ENCODE measurements at places on chromosomes 13 and 19.

DNA sequence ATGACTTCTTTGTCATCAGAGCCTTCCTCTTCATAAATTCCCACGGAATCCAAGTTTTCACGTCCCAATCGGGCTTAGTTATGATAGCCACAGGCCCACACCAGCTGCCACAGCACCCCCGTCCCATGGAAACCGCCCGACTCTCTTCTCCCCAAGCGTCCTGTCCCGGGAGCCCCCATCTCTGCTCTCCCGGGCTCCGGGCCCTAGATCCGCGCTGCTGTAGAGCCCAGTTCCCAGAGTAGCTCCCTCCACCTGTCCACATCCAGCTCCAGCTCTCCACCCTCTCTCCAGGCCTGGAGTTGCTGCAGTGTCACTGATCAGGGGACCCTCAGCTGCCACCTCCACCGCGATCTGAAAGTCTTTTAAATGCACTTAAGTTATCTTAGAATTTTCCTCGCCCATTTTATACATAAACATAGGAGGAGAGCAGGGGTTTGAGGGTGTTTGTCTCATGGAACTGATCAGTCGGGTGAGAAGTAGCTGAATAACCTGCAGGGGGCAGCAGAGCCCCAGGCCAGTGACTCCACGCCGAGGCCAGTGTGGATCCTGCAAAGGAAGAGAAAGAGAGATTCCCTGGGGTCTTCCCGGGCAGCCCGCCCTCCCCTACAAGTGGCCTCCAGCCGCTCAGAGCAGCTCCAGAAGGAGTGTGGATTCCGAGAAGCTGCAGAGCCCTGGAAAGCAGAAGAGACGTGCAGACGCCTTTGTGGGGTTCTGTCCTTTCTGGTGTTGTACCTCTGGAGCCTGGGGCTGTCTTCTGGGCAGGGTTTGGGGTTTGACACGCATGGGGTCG lies 1.1 kb upstream of the ZNF763 start:
- no peak for DNase-seq

DNA sequence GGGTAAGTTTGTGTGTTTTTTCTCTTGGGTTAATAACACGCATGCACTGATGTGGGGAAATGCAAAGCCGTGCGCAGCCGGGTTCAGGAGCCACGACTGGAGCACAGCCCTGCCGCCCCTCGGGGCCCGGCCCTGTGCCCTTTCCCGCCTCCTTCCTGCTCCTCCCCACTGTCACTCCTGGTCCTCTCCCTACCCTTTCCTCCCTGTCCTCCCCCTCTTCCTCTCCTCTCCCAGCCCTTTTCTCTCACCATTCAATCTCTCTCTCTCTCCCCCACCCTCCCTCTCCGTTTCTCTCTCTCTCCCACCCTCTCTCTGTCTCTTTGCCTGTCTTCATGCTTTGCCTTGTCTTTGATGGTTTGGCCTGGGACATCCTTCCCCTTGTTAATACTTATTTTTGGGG lies 27.2 kb downstream of the PLEKHJ1 start:
- DNase-seq, result no peak

- no peak for DNase-seq
Measured at GRCh38 chr13:54606944-54607343, 1578.3 kb downstream of the OLFM4 start.

DNA sequence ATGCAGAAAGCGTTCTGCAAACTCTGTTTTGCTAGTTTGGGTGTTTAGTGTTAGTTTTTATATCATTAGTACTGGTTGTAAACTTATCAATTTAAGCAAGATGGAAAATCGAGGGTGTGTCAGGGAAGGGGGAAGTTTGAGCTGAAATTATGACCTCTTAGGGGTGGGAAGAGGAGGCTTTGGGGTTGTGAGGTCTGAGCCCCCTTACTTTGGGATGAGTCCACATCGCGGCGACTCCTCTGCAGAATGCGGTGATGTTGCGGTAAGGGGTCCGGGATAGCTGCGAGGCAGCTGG lies 743 bp upstream of the NDUFS7 start:
- DNase-seq, result no peak

DNA sequence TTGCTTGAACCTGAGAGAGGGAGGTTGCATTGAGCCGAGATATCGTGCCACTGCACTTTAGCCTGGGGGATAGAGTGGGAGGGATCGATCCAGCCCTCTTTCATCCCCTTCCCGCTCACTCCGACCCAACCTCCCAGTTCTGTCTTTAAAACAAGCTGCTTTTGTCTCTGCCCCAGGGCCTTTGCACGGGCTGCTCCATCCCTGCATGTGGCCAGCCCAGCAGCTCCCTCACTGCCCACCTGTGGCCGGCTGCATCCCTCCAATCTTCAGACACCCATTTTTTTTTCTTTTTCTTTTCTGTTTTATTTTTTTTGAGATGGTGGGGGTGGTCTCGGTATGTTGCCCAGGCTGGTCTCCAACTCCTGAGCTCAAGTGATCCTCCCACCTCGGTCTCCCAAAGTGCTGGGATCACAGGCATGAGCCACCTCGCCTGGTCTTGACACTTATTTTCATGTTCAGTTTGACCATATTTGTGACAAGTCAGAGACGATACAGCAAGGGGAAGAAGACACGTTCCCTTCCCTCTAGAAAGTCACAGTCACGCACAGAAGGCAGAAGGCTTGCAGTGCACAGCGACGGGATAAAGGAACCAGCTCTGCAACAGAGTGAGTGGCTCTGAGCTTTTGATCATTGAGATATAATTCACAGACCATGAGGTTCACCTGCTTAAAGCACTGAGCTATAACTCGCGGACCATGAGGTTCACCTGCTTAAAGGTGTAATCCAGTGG lies 31.8 kb downstream of the EFNA2 start:
- DNase-seq, result no peak

GRCh38 chr13:105709181-105709580 lies 826.3 kb downstream of the EFNB2 start:
- DNase-seq, result no peak

DNA sequence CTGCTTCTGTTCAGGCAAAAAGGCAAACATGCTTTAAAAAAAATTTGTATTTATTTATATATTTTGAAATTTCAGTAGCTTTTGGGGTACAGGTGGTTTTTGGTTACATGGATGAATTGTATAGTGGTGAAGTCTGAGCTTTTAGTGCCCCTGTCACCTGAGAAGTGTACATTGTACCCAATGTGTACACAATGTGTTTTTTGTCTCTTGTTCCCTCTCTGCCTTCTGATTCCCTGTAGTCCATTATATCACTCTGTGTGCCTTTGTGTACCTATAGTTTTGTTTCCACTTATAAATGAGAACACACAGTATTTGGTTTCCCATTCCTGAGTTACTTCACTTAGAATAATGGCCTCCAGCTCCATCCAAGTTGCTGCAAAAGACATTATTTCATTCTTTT lies 77.4 kb downstream of the PDS5B start:
- DNase-seq, result no peak

DNA sequence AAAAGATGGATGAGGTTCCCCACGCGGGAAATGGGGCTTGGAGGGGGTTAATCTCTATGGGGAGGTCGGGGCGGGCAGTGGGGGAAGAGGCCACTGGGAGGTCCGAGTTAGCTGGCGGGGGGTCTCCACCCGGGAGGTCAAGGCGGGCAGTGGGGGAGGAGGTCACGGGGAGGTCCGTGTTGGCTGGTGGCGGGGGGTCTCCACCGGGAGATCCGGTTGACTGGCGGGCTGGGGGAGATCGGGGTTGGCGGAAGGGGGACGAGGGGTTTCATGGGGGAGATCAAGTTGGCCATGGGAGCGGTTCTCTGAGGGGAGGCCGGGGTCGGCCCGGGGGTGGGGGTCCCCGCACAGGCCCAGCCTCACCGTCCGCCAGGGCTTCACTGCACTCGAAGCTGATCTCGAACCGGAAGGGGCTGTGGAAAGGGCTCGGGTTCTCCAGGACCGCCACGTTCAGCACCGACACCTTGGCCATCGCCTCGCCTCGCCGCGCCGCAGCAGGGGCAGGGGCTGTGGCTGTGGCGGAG lies 342 bp downstream of the ASF1B start:
- no peak for DNase-seq

DNA sequence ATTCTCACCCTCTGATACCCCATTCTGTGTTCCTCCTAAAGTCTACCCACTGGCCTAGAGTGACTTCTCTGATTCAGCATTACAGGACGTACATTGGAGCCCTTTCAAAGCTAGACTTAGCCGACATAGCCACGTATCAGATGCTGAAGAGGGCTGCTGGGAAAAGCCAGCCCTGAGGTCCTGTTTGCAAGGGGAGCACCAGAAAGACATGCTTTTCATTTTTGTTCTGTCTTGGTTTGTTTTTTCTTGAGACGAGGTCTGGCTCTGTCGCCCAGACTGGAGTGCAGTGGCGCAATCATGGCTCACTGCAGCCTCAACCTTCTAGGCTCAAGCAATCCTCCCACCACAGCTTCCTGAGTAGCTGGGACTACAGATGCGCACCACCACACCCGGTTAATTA lies 6.3 kb upstream of the ZSWIM4 start:
- DNase-seq, result no peak

DNA sequence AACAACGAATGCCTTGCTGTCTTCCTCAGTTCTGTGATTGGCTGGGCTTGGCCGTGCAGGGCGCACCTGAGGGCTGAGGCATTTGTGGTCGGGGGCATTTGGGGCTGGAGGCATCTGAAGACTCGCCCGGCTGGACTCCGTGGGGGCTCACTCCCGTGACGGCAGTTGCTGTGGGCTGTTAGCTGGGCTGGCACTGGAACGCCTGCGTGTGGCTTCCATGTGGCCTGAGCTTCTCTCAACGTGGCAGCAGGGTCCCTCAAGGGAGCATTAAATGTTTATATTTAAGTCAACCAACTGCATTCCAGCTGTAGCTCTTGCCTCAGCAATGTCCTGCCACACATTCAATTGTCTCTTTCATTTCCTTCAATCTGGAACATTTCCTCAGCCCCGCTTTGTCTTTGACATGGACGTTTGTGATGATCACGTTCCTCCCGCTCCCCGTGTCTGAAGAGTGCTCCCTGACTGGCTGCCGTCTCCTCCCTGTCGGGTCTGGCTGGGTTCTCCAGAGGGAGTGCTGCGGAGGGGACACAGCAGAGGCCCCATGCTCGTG lies 21.0 kb downstream of the CCDC8 start:
- DNase-seq, result no peak

- no peak for DNase-seq
Measured at GRCh38 chr19:47486900-47487299, 2.9 kb upstream of the KPTN start.

DNA sequence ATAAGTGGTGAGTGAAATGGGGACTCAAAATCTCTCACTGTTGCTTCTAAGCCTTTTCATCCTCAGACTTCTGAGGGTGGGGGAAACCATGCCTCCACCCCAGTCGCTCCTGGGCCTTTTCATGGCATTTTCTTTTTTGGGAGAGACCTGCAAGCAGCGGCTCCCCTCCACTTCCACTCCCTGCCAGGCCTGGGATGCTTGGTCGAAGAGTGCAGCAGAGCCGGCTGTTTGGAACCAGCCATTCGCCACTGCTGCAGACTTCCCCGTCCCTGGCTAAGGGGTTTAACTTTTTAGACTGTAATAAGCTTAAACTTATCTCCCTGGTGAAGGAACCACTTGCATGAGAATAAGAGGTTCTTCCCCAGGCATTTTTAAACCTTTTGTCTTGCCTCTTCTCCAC lies 617.2 kb downstream of the PCDH9 start:
- no peak for DNase-seq

DNA sequence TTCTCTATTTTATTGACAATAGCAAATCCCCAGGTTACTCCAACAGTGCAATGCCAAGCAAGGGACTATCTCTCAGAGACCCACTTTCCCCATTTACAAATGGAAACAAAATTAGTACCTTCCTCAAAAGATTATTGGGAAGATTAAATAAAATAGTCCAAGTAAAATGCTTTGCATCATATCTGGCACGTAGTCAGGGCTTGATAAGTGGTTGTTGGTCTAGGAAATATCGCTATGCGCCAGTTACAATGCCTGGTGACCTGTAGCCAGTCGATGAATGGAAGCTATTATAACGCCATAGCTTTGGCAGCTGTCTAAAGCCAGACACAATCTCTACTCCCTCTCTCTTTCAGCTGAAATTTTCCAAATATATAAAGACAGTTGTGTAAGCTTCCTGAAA lies 220.3 kb downstream of the RAP2A start:
- no peak for DNase-seq

- DNase-seq, result no peak
Measured at GRCh38 chr13:37113534-37113933, 8.1 kb upstream of the CSNK1A1L start.

DNA sequence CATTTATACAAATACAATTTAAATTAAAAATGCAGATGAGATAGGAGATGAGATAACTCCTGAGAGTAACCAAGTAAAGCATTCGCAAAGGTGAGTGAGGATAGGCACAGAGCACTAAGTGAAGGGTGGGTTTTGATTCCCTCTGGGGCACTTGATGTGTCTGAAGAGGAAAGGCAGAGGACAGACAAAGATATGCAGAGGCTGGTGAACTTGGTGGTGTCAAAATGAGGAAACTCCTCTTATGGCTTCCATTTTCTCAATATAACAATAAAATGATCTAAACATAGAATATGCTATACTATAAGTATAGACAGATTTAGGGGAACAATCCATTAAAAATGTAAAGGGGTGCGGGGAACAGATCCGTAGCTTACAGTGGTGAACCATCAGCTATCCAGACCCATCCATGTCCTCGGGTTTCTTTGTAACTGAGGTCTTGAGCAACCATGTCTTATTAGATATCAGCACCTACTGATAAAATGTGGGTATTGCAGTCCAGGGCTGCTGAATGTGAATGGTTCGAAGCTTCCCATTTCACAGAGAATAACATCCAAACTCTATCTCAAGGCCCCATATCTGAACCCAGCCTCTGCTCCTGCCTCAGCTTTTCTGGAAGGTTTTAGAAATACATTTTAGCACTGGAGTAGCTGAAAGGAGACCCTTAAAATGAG lies 73.9 kb upstream of the SLC10A2 start:
- DNase-seq, result no peak

- DNase-seq, result no peak
Measured at GRCh38 chr19:5958851-5959122, 19.2 kb downstream of the RANBP3 start.

DNA sequence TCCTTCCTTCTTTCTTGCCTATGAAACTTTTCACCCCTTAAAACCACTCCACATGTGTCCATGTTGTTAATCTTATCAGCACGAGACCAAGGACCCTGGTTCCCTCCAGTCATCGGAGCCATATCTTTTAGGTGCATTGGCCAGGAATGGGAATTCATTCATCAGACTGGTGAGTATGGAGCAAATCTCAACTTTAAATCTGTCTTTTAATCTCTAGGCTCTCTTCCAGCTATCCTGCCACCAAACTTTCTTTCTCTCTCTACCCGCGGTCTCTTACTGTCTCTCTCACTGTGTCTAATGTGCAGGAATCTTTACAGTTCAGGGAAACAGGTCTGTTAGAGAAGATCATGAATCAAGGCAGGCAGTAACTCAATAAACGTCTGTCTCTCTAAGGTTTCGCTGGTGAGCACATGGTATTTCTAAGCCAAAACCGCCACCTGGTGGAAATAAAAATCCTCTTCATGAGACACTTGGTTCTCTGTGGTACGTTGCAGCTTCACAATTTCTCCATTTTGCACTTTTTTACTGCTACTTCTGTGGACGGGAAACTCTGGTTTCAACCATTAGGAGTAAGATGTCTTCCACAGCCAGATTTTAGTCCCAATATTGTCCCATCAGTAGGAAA lies 16.1 kb downstream of the LGALS16 start:
- peak; percentile 49 for DNase-seq

GRCh38 chr13:98923641-98924397 lies 54.0 kb downstream of the DOCK9 start:
- no peak for DNase-seq

GRCh38 chr13:20672772-20673171 lies 30.7 kb upstream of the IL17D start:
- DNase-seq, result no peak

GRCh38 chr19:56114051-56114777 lies 6.9 kb downstream of the ZNF787 start:
- no peak for DNase-seq

GRCh38 chr13:41942462-41943094 lies 18.3 kb downstream of the VWA8 start:
- DNase-seq, result no peak

Data from HS-27A (cell line).